ENCODE measurements at places on chromosomes 5 and 9.

- DNase-seq, result no peak
Observed at GRCh38 chr9:117470902-117471301, 56.0 kb upstream of the ASTN2 start.

DNA sequence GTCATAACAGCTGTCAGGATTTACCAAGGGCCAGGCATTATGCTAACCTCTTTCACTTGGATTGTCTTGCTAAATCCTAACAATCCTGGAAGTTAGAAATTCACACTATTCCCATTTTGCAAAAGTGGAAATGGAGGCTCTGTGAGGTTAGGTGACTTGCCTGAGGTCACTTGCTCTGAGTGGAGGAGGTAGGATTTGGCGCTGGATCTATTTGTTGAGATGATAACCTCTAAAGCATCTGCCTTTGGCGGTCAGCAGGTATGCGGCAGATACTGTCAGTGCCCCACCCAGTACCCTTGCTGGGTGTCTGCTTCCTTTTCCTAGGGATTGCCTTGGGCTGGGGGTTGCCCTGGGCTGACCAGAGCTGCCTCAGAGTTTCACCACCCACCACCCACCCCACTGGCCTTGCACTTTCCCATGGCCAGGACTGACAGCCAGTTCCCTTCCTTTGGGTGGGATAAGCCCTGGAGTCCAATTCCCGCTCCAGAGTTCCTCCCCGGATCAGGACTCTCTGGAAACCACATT lies 164.8 kb upstream of the MSX2 start:
- DNase-seq, result no peak

GRCh38 chr9:21432672-21433425 lies 7.4 kb upstream of the IFNA1 start:
- no peak for DNase-seq

DNA sequence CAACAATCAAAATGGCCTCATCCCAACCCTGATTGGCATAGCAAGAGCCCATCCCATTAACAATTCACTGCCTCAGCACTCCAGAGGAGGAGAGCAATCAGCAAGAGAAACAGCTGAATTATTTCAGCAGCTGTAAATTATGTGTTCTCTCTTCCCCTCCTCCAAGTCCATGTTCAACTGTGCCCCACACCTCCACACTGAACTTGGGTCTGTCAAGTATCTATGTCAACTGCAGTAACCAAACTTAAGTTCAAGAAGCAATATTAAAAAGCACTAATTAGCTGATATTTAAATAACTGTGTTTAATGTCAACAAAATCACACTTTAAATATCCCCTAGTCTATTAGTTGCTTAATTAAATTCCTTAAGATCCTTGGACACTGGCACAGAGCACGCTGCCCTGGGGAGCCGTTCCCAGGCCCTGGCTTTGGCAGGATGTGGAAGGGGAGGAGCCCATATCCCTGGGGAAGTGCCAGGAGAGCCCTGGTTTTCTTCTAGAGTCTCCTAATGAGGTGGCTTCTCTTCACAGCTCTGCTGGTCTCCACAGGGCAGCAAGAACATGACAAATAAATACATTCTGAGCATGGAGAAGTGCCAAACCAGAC lies 50.6 kb downstream of the SIL1 start:
- peak; percentile 38 for DNase-seq

- no peak for DNase-seq
Observed at GRCh38 chr5:170109059-170110031, 3.6 kb downstream of the FOXI1 start.

DNA sequence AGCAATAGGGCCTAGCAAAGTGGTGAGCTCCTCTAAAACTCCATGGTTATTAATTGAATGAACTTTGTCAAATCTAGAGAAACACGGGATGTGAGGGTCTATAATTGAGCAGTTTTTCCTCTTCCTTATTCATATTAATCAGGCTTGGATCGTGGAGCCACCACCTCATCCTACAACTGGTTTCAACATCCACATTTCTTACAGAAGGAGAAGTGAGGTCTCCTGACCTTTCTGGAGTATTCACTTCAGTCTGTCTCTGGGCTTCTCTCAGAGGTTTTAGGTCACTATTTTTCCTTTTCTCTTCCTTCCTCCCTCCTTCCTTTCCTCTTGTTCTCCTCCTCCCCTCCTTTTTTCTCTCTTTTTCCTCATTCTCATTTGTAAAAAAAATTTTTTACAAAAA lies 177.3 kb upstream of the ACTBL2 start:
- no peak for DNase-seq

DNA sequence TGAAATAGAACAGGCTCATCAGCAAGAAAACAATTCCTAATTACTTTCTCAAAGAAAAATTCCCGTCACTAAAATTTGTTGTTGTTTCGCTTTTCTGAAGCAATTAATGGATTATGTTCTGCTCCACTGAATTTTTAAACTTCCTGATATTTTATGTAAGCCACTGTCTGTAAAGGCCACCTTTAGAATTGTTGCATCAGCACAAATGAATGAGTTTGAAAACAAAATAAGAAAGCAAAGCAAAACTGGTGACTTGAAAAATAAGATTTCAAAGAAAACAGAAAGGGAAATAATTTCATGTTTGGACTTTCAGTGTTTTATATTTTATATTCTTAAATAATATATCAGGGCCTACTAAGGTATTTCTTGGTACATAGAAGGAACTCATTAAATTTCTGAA lies 636.3 kb upstream of the TYRP1 start:
- no peak for DNase-seq

- DNase-seq, result no peak
Observed at GRCh38 chr5:127011153-127011552, 19.2 kb downstream of the MARCHF3 start.

DNA sequence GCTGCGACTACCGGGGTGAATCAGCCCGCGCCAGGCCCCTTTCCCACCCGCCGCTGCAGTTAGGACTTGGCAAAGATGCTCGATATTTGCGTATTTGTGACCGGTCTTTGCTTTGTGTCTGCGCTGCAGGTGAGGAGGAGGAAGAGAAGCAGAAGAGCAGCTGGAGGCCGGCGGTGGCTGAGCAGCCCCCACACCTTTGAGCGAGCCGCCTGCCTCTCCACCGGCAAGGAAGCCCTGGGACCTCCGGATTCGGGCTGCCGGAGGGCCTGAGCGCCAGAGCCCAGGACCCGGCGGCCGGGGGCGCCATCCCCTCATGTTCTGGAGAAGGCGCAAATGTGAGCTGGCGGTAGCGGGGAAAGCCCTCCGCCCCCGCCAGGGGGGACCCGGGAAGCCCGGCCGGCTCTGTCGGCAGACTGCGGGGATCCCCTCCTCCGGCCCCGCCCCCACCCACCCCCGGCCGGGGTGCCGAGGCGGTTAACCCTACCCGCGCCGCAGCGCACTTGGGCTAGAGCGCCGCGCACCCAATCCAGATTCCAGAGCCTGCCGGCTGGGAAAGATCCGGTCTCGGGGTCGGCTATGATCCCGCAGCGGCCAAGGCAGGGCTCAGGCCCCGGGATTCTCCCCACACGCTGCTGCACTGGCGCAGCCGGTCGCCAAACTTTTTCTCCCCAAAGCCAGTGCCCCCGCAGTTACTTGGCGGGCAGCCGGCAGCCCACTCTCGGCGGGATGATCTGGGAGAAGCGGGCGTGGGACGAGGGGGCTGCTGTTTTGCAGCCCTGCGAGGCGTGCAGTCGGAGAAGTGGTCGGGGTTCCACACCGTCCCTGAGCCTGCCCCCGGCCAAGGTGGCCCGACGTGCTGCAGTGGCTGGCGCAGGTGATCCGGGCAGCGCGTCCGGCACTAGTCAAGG lies 800 bp upstream of the KCNN2 start:
- DNase-seq, result peak; percentile 55

GRCh38 chr9:38386319-38386895 lies 6.1 kb upstream of the ALDH1B1 start:
- DNase-seq, result no peak

DNA sequence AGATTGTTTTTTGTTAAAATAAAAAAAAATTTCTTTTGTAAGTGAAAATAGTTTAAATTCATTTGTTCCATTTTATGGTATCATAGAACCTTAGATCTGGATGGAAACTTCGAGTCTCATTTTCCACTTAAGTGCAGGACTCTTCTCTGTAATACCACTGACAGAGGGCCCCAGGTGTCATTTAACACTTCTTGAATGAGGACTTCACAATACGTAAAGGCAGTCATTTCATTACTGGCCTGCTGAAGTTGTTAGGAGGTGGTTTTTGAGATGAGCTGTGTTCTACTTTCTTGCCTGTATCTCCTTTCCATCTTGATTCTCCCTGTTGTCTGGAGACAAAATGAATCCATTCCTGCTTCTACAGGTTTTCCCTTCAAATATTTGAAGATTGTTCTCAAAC lies 455.3 kb downstream of the DMRT2 start:
- DNase-seq, result no peak

DNA sequence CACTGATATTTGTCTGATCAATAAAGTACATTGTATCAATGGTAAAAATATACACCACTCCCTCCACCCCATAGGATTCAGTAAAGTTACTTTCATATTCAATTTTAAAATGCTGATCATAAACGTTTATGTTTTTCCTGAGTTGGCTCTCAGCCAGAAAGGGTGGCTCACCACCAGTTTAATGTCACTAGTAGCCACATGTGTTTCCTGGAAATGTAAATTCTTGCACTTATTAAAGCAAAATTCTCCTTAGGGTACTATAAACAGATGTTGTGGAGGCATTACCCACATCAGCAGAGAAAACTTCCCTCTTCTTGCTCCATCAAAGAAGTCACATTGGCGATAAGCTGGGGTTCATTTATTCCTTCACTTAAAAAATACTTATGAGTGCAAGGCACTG lies 210.3 kb downstream of the SREK1 start:
- DNase-seq, result no peak

- DNase-seq, result no peak
Observed at GRCh38 chr5:1744393-1745122, 55.1 kb downstream of the MRPL36 start.

- DNase-seq, result no peak
Observed at GRCh38 chr5:124234022-124234769, 512.2 kb downstream of the ZNF608 start.

DNA sequence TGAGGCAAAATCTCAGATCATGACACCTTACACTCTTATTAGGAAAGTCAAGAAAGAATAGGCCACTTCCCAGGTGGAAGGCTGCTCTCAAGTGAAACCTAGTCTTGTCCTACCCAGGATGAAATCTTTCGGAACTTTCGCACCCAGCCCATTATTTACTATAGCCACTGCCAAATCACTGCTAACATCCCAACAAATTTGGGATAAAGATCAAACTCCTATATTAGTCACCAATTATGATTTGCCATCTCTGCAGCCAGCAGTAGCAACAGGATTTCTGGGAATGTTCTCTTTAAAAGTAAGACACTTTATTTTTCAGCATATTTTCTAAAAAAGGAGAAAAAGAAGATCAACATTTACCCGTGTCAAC lies 224.6 kb downstream of the GAS1 start:
- no peak for DNase-seq

- no peak for DNase-seq
Observed at GRCh38 chr9:123872710-123873109, 57.2 kb downstream of the DENND1A start.

GRCh38 chr9:101427957-101428655 lies 7.5 kb downstream of the ALDOB start:
- DNase-seq, result no peak

DNA sequence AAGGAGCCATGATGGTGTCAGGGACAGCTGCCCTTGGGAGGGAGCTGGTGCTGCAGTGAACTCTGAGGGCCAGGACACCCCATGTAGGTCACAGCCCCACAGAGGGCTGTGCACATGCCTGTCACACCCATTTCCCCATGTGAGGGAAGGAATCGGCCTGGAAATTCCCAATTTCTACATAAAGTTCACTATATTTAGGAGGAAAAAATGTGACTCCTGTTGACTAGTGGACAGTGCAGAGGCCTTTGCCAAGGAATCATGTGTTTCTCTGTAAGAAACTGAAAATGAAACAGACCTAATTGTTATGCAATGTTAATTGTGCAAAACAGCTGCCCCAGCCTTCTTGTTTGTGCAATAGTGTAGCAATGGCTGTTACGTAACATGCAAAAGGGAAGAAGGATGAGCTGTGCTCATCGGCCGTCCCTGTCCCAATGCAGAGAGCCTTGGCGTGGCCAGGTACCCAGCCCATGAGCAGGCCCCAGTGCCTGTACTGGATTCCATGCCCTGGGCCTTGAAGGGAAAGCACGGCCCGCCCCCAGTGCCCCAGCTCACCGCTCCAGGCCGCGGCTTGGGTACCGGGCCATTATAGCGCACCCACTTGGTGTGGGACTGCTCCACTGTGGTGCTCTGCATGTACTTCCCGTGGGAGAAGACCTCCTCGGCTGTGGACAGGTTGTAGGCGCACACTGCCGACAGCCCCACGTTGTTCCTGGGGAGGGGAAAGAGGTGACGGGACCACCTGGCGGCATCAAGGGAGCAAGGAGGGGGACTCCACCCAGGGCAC lies 70.0 kb downstream of the SECISBP2 start:
- DNase-seq, result no peak

DNA sequence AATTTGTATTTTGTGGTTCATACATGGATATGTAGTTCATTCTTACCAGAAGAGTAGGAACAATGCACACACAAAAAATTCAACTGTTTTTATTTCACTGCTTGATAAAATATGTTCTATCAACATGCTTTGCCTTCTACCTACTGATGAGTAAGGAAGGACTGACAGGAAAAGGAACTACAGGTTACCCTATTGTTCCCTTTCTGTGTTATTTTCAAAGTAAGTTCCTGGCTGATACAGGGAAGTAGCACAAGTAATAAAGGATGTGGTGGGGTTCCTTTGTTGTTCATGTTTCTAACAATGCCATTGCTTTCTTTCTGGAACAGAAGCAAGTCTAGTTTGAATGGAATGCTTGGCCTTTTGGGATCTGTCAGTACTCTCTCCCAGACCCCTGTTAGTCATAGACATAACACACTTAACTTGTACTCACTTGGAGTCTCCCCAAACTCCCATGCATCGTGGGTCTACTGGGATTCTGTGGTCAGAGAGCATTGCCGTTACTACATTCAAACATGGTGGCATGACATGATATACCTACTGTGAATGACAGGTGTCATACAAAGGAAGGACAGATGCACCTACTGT lies 20.2 kb upstream of the ALDOB start:
- no peak for DNase-seq

DNA sequence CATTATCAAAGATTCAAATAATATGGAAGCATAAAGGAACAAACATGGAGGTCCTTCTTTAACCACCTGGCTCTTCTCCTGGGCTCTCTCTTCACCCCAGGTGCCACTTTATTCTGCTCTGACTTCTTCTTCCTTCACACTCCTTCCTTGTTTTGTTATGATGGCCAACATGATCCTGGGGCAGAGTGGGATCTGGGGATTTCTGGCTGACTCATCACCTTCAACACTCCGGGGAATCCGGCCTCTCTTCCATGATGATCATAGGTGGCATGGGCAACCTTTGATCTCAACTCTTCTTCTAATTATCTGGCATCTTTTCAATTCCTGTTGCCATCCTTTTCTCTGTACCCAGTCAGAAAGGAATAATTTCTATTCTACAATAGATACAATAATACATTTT lies 62.1 kb upstream of the TRPC7 start:
- no peak for DNase-seq

Measured in NCI-H1092 treated with DMSO at 0.1 percent for 48 hours (cell line).